Stimulated activated CD8-positive, alpha-beta memory T cell treated with anti-CD3 and anti-CD28 coated beads, Interleukin-7, amount 100 ng/mL, for 1 hour (primary cell): ENCODE measurements at places on chromosomes 2 and 18.

GRCh38 chr2:211331736-211332135, 775.3 kb downstream of the CPS1 start:
- DNase-seq, result no peak

- no peak for DNase-seq
These were observed 3.2 kb upstream of the RNF149 start for GRCh38 chr2:101311696-101312017.

GRCh38 chr18:32083781-32084180, 7.9 kb upstream of the RNF138 start:
- DNase-seq, result no peak

DNA sequence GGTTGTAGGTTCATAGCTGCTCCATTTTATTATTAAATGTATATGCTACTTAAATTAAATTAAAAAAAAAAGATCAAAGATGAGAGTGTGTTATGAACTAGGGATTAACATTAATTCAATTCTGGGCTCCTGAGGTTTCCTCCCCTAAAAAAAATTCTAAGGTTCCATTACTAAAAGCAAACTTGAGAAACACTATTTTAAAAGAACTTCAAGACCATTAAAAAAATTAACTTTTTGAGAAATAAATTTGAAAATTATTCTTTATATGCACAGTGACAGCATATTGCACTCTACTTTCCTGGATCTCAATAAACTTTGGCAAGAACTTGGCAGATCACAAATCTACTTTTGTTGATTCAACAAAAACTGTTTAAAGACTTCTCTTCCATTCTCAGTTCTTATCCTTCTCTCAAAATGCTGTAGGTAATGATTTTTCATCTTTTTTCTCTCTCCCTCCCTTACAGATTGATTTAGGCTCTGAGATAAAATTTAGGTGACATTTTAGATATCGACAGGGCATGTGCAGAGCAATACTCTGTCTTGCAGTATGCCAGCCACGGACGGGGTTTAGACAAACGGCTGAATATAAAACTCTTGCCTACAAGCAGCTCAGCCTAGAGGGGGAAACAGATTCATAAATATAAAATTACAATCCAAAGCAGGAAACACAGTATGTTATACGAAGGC, 592 bp upstream of the MARS2 start:
- DNase-seq, result no peak

- DNase-seq, result no peak
These were observed 187.0 kb downstream of the CYRIA start for GRCh38 chr2:16478434-16479210.

GRCh38 chr2:238290715-238291549, 2.5 kb upstream of the PER2 start:
- no peak for DNase-seq

GRCh38 chr2:208657468-208657867, 250.9 kb downstream of the PTH2R start:
- DNase-seq, result no peak

GRCh38 chr2:124024561-124025170, 421 bp upstream of the CNTNAP5 start:
- DNase-seq, result no peak

GRCh38 chr2:105860567-105860966, 115.9 kb downstream of the NCK2 start:
- no peak for DNase-seq

GRCh38 chr18:23276451-23276850, 141.2 kb downstream of the CABLES1 start:
- no peak for DNase-seq

GRCh38 chr2:48221846-48222516, 308.0 kb upstream of the STON1 start:
- DNase-seq, result no peak
